ENCODE measurements at places on chromosomes 5 and 9.

GRCh38 chr5:154218786-154219185 is 28.3 kb downstream of the GALNT10 start:
- no peak for DNase-seq

GRCh38 chr5:148336704-148337435 is 1.5 kb downstream of the SPINK9 start:
- DNase-seq, result no peak

GRCh38 chr5:32852535-32852934 is 141.4 kb downstream of the NPR3 start:
- DNase-seq, result peak; percentile 61

GRCh38 chr5:133552925-133553525 is 59.3 kb downstream of the FSTL4 start:
- DNase-seq, result peak; percentile 89

GRCh38 chr5:52712354-52712753 is 75.4 kb upstream of the ITGA1 start:
- no peak for DNase-seq

DNA sequence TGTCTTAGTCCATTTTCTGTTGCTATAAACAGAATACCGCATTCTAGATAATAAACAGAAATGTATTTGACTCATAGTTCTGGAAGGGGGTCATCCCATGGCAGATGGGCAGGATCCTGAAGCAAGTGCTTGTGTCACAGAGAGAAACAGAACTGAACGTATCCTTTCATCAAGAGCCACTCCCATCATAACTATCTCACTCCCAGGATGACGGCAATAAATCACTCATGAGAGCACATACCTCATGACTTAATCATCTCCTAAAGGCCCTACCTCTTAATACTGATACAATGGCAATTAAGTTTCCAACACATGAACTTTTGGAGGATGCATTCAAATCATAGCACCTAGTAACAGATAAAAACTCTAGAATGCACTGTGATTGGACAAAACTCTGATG is 142.9 kb downstream of the CAMK4 start:
- DNase-seq, result no peak

GRCh38 chr9:34684145-34684544 is 6.9 kb downstream of the CCL19 start:
- no peak for DNase-seq

DNA sequence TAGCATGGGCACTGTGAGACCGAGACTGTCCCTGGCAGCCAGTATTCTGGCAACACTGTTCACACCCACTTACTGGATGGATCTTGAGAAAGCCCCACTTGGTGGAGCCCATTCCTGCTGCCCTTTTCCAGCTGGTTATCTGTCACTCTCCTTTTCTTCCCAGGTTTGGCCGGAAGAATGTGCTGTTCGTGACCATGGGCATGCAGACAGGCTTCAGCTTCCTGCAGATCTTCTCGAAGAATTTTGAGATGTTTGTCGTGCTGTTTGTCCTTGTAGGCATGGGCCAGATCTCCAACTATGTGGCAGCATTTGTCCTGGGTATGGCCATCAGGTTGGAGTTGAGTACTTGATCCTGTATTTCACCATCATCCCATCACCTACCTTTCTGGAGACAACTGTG is 14.5 kb downstream of the SLC22A5 start:
- no peak for DNase-seq

DNA sequence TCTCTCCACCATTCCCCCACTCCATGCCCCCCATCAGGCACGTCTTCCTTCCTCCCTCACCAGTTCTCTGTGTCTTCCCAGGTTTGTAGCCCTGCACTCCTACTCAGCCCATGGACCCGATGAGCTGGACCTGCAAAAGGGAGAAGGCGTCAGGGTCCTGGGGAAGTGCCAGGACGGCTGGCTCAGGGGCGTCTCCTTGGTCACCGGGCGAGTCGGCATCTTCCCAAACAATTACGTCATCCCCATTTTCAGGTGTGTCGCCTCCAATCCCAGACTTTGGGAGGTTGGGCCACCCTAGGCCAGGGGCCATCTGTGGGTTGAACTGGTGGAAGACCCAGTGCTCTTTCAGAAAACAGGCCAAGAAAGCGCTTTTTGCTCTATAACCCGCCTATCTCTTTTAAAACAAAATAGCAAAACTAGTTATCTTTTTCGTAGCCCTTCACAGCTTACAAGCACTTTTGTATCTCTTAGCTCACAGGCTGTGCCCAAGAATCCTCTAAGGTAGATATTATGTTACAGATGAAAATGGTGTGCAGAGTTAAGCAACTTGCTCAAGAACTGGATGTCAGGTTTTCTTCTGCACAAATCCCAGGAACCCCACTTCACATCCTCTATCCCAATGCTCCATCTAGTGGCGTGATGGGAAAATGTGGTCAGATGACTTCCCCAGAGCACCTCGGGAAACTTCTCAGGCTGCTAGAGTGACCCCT is 56.2 kb downstream of the PLAC8L1 start:
- DNase-seq, result peak; percentile 87

DNA sequence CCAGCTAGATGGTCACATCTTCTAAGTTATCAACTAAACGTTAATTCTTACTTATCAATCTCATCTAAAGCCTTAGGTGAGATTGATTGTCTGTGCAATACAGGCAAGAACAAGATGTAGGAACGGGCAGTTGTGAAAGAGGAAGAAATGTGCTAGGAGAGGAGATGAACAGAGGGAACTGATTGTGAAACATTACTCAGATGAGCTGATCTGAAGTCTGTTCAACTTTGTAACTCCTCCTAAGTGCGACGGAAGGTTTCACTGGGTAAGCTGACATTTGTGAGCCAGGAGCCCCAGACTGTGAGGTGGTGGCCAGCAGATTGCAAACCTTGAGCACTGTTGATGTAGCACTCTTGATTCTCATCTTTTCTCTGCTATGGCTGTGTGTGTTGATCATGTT is 204.1 kb downstream of the CD180 start:
- DNase-seq, result no peak
